Stimulated activated CD4-positive, alpha-beta T cell treated with anti-CD3 and anti-CD28 coated beads, Interleukin-15, amount 100 ng/mL, for 1 hour (primary cell): ENCODE measurements at places on chromosomes 7 and 10.

GRCh38 chr7:101987494-101987893, 170.1 kb downstream of the CUX1 start:
- DNase-seq, result no peak

DNA sequence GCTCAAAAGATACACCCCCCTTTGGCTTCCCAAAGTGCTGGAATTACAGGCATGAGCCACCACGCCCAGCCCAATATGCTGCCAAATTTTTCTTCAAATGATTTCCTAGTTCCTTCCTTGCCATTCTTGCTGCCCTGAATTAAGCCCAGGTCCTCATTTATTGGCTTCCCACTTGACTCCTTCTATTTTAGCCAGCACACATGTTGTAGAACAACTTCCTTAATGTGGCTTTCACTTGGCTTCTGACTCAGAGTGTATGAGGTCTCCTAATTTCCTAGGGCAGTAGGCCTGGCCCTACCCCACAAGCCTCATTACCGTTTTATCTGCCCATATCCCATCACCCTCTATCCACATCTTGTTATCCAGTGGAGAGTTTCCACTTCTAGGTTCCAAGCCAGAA, 21.8 kb upstream of the HIPK2 start:
- no peak for DNase-seq

- DNase-seq, result no peak
Observed at GRCh38 chr7:135672560-135673359, 10.4 kb downstream of the STMP1 start.

DNA sequence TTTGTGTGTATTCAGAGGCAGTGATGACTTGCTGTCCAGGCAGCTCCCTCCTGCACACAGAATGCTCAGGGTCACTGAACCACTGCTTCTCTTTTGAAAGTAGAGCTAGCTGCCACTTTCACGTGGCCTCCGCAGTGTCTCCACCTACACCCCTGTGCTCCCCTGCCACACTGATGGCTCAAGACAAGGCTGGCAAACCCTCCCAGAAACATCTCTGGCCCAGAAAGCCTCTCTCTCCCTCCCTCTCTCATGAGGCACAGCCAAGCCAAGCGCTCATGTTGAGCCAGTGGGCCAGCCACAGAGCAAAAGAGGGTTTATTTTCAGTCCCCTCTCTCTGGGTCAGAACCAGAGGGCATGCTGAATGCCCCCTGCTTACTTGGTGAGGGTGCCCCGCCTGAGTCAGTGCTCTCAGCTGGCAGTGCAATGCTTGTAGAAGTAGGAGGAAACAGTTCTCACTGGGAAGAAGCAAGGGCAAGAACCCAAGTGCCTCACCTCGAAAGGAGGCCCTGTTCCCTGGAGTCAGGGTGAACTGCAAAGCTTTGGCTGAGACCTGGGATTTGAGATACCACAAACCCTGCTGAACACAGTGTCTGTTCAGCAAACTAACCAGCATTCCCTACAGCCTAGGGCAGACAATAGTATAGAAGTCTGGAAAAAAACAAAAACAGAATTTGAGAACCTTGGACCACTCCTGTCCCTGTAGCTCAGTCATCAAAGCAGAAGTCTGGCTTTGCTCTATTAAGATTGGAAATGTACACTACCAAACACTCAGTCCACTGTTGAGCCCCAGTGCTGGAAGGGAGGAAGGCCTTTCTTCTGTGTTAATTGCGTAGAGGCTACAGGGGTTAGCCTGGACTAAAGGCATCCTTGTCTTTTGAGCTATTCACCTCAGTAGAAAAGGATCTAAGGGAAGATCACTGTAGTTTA, 15.8 kb downstream of the SCD start:
- DNase-seq, result no peak

DNA sequence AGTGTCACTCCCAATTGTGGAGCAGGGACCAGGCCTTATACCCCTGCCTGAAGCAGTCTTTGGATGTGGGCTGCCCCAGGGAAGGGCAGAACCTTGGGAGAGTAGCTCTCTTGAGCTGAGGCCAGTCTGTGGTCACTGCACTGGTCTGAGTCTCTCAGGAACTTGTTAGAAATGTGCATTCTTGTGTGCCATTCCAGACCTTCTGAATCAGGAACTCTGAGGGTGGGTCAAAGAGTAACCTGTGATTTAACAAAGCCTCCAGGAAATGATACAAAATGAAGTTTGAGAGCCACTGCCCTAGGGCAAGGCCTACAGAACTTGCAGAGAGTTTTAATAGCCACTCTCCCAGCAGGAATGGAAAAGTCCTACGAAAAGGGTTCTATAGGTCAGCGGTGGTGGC, 68.1 kb downstream of the LYZL1 start:
- DNase-seq, result no peak

DNA sequence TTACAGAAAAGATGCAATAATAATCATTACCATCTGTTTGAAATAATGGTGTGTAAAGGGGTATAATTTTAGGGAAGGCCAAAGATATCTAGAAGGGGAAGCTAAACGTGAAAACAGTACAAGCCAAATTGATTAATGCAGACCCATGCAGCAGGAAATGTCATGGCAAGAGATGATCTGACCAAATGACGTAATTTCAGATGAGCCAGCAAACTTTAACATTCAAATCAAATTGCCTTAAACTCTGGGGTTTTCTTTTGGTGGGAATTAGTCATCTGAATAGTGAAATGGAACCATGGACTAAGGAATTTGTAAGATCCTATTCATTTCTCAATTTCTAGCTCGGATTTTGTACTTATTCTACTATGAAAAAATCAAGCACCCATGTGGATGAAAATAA, 21.4 kb upstream of the SCIN start:
- DNase-seq, result no peak

GRCh38 chr10:14753441-14753840, 21.3 kb downstream of the FAM107B start:
- no peak for DNase-seq

GRCh38 chr10:29176845-29177832, 111.7 kb upstream of the LYZL1 start:
- no peak for DNase-seq

DNA sequence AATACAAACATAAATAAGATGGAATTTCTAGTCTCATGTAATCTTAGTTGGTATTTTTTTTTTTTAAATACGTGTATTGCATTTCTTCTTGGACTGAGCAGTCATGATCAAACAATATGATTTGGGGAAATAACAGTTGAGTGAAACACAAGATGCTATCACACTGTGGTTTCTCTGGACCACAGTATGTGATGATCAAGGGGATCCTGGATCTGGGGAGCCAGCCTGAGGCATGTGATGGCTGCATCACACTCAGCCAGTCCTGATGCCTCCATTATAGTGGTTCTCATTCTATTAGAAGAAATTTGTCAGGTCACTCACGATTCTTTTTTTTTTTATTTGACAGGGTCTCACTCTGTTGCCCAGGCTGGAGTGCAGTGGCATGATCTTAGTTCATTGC, 495.9 kb upstream of the POT1 start:
- DNase-seq, result no peak

DNA sequence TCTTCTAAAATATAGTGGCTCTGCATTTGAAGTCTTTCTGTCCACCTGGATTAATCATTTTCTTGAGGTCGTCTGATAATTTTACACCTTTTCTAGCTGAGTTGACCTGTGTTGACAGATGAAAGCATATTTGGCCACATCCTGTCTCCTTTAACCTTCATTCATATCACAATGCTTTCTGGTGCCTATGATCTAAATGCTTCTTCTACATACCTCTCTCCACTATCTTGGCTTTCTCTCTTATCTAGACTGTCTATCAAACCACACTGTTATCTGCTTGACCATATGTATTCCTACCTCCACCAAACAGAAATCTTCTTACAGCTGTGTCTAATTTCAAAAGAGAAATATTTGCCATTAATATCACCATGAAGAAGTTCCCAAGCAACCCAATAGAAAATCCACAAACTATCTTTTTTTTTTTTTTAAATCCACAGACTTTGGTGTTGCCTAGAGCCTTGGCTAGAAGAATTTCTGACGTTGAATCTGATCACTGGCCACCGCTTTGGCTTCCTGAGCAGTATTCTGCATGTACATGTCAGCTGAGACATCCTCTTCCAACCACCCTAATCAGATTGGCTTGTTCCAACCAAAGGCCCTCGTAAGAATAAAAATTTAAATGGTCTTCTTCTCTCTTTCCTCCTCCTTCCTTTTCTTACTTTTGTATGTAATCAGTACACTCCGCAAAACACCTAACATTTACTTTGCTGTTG, 66.3 kb upstream of the SP4 start:
- no peak for DNase-seq

DNA sequence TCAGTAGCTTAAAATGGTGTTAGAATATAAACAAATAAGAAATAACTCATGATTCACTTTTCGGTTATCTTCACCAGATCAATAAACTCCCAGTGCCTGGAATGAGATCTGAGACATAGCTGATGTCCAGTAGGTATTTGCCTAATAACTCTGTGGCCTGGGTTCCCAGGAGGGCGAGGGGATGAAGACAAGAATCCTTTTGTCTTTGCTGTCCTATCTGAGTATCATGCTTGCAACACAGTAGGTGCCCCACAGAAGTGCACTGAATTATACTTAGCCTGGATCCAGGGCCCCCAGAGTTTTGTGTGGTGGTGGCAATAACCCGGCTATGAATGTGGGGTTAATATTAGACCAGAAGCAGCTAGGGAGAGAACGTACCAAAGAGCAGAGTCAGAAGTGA, 350.1 kb upstream of the AOAH start:
- no peak for DNase-seq

GRCh38 chr10:131738396-131738735, 162.4 kb upstream of the PPP2R2D start:
- DNase-seq, result no peak

DNA sequence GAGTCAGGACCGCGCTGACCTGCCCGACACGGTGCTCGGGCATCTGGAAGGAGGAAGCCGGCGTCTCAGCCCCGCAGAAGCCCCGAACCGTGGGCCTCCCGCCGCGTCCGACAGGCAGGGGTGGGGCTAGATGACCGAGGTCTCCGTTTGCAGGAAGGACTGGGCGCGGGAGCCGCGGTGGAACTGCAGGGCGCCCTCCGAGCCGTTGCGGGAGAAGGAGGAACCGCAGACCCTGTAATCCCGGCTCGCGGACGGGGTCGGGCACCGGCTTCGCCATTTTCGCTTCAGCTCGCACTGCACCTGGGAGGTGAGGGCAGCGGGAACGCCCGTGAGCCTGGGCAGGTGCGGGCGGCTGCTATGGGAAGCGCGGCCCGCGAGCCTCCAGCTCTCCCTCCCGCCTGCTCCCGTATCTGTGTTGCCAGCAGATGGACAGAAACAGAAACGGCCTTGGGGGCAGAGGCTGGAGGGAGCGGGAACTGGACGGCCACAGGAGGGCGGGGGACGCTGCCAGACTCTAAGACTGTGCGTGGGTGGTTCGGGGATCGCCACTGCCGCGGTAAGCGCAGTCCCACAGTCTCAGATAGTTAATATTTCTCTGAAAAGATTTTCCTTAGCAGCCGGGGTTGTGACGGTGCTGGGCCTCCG, 114.1 kb downstream of the VIPR2 start:
- no peak for DNase-seq

GRCh38 chr10:62049624-62050345, 148.3 kb downstream of the ARID5B start:
- no peak for DNase-seq

- no peak for DNase-seq
Observed at GRCh38 chr7:140005754-140006503, 56.8 kb downstream of the PARP12 start.

GRCh38 chr7:80517282-80517747, 5.5 kb upstream of the GNAT3 start:
- no peak for DNase-seq

GRCh38 chr10:57145548-57145947, 784.5 kb upstream of the ZWINT start:
- DNase-seq, result no peak

DNA sequence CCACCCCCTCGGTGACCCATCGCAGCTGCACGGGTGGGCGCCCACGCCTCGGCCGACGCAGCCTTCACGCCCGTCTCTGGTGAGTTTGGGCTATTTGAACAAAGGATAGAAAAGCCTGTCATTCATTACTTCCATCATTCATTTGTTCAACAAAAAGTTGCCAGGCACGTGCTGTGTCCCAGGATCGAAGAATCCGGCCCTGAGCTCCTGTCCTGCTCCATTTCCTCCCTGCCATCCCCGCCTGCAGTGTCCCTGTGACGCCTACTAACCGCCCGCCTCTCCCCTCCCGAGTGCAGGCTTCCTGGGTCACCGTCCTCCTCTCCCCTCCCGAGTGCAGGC, 340.1 kb downstream of the WDR37 start:
- no peak for DNase-seq

DNA sequence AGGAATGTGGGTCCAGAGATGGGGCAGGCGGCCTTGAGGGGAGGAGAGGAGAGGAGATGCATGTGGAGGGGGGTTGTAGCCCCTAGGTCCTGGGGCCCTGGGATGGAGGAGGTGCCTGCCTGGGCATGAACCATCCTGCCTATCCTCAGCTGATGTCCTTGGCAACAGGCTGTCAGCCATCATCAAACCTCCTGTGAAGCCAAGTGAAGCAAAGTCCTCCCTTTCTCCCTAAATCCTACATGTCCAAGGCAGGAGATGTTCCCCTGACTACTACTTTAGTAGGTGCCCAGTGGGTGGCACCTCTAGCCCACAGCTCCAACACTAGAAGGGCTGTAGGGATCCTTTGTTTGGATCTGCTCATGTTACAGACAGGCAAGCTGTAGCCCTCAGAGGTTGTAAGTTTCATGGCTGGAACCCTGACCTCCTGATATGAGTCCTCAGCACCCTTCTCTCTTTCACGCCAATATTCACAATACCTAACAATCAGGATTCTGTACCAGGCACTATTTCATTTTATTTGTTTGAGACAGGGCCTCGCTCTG, 66.6 kb upstream of the SYPL1 start:
- no peak for DNase-seq

DNA sequence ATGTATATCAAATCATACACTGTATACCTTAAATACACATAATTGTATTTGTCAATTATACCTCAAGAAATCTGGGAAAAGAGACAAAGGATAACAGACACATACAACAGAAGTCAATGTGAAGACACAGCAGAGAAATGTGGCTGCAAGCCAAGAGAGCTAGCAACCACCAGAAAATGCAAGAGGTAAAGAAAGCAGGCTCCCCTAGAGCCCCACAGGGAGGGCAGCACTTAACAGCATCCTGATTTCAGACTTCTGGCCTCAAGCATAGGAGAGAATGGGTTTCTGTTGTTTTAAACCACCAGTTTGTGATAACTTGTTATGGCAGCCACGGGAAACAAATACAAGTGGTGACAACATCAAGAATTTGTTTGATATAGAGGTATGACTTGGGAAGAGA, 1197.2 kb downstream of the SORCS1 start:
- no peak for DNase-seq

- DNase-seq, result no peak
Observed at GRCh38 chr7:128932862-128933179, 4.9 kb upstream of the IRF5 start.

GRCh38 chr10:34854147-34854601, 39.1 kb upstream of the PARD3 start:
- DNase-seq, result no peak

GRCh38 chr7:11120068-11120664, 146.5 kb downstream of the PHF14 start:
- DNase-seq, result no peak
